Hypothalamus (tissue), 51 donors: ENCODE measurements at places on chromosomes 1 and 21.

DNA sequence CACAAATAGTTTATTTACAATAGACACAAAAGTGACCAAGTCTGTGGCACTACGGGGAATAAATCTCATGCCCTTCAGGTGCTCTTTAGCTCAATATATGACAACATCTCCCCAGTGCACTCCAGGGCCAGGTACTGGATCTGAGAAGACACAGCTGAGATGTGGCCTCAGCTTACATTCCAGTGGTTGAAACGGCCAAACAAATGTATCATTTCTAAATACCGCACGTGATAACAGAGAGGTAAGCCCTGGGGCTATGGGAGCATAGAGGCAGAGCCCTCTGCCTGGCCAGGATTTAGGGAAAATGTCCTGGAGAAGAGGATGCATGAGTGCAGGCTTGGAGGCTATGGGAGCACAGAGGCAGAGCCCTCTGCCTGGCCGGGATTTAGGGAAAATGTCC is 630.5 kb downstream of the SMYD3 start:
- no peak for DNase-seq

DNA sequence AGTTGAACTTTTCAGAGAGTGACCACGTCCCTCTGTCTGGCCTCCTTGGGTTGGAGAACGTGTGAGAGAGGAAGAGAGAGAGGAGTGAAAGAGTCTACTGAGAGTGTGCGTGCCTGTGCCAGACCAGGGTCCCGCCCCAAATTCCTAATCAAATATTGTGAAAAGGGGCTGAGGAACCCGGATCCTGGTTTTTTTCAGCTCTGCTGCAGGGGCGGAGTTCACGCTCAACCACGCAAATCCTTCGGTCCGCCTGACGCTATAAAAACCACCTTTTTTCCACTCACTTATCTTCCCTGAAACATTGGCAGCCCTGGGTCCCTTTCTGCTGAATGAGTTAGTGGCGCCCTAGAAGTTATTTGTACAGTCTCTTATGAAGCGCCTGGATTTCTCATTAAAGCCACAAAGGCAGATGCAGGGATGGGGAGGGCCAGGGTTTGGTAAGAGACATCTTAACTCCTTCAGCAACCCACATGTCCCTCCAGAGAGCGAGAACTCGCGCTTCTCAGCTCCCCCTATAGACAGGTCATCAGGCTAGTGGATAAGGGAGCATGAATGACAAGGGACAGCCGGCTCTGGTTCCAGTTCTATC is at the start of gene FMOD:
Gene FMOD (minus strand): TSS at position 86 of the 589 bp plus-strand sequence. CDS start 2,852 bp downstream, outside the sequence.
- no peak for DNase-seq

DNA sequence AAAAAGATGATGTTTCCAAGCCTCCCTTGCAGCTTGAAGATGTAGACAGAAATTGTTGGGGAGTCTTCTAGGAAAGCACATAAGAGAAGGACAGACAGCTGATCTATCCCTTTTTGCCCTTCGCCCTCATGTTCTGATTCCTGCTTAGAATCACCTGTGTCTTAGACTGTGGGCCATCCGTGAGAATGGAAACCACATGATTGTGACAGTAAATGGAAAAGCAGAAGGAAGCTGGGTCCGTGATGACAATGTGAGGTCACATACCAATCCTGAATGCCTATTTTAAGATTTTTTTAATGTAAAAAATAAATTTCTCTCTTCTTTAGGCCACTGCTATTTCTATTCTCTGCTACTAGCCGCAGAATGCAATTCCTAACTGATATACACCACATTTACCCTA is 67.7 kb upstream of the C1orf87 start:
- no peak for DNase-seq

DNA sequence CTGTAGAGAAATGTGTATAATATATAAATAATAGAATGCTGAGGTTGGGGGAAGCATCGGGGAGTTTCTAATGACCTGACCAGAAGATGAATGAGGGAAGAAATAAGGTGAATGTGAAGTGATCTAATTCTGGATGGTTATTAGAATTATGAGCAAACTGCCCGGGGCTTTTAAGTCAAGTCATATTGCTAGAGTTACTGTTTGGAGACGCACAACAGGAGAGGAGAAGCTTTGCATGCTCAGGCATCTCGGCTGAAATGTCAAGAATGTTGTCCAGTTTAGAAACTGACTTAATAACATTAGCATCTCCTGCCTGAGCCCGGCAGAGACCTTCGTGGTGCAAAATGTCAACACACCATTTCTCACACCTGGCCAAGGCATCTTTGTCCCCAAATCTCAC is 119.1 kb downstream of the RRAGC start:
- DNase-seq: no peak

DNA sequence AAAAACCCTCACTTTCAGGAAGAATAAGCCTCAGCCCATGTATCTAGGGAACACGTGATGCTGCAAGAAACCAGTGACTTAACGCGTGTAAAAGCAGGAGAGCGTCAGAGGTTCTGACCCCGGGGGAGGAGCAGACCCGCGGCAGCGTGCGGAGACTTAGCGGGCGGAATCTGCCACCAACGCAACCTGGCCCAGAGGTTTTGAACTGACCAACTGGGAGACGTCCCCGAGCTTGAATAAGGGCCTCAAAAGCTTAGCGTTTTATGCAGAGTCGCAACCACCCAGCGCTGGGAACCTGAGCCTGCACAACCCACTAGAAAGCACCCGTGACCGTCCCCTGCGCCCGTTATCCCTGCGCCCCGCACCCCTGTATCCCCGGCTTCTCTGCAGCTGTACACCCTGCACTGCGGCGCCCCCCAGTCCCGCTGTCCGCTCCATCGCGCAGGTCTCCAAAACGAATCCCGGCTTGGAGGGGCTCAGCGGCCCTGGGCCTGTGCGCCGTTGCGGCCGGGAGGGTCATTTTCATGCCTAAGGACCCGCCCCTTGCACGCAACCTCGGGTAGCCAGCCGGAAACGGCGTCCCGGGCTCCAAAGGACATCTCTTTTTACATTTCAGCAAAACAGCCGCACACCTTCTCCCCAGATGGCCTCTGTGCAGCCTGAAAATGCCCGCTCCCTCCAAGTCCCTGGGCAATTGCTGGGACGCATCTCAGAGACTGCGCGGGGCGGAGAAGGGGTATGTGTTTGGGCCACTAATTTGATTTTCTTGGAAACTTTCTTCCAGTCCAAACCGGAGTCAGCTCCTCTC is 29.4 kb upstream of the TRIM17 start:
- DNase-seq: peak; percentile 32

DNA sequence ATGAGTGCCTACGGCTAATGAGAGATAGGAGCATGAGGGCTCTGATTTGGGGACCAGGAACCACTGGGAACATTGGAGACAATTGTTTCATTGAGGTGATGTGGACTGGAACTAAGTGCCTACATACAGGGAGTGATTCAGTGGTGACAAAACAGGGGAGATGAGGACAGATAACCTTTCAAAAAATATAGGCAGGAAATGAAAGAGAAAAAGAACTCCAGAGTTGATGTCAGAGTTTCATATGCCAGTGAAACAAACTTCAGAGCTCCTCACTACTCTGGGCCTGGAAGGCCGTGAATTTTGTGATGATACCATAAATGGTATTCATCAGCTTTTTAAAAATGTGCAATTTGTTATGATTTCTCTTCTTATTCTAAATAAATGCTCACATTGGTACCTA is 39.3 kb downstream of the FASLG start:
- no peak for DNase-seq

- DNase-seq: no peak
Observed at GRCh38 chr1:154863315-154864174, 6.5 kb downstream of the KCNN3 start.

DNA sequence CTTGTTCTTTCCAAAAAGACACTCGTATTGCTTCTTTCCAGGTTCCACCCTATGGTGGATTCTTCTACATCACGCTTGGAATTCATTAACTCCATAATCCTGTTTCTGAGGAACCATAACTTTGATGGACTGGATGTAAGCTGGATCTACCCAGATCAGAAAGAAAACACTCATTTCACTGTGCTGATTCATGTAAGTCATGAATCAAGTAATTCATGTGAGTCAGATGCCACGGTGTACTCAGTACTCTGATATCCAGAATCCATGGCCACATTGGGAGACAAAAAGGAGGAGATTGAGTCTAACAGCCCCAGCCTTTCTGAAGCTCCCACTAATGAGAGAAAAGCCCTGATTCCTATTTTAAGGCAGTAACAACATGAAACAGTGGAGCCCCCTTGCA is 7.4 kb downstream of the CHI3L2 start:
- no peak for DNase-seq

DNA sequence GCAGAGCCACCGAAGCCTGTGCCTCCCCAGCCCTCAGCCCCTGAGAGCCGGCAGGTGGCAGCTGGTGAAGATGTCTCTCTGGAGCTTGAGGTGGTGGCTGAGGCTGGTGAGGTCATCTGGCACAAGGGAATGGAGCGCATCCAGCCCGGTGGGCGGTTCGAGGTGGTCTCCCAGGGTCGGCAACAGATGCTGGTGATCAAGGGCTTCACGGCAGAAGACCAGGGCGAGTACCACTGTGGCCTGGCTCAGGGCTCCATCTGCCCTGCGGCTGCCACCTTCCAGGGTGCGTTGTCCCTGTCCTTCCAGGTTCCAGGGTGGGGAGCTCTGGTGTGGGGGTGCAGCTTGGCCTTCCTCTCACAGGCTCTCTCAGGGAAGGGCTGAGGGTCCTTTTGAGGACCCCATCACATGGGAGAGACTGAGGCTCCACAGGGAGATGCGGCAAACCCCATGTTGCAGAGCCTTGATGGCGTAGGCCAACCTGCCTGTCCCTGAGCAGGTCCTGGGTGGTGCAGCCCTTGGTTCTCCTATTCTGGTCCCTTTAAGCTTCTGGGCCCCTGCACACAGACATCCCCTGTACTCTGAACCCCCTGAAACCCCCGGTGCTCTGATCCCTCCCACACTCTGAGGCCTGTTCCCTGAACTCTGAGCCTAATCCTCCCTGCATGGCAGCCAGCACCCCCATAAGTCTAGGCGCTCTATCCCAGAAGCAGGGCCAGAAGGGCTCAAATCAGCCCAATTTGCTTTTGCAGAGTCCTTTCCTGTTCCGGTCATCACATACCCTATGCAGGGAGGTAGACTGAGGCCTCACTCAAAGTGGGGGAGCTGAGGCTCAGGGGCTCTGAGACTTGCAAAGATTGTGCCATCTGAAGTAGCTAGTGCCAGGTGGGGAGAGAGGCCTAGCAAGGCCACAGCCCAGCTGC is 88.5 kb downstream of the TRIM11 start:
- DNase-seq: no peak

DNA sequence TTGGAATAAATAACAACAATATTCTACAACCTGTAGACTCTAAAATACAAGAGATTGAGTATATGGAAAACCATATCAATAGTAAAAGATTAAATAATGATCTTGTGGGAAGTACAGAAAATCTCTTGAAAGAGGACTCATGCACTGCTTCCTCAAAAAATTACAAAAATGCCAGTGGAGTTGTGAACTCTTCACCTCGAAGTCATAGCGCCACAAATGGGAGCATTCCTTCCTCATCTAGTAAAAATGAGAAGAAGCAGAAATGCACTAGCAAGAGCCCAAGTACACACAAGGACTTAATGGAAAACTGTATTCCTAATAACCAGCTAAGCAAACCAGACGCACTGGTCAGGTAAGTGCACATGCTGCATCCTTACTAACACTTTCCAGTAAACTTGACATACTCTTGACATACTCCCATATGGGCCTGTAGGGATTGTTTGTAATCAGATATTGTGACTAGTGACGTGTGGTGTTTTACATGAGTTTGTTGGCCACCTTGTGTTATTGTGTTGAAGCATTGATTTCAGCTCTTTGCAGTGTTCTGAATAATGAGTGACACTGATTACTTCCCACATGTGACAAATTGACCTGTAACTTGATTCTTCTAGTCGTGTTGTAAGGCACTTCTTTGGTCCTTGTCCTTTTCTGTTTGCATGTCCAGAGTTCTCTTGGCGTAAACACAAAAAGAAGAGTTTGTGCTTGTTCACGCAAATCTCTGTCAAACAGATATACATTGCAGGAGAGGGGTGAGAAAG is 28.0 kb downstream of the MACO1 start:
- no peak for DNase-seq

DNA sequence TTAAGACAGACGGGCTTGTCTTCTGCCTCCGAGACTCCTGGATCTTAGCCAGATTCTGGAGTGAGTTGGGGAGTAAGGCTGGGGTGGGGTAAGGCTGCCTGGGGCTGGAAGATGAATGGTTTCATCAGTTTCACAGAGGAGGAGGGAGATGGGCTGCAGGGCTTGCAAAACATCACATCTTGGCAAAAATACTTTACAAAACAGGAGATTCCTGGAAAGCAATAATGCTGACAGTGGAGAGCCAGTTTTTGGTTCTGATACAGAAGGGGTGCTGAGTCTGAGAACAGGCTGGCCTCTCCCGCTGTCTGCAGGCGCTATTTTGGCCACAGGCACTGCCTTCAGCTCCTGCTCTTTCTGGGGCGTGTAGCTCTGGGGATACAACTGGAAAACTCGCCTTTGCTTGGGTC is 83.4 kb upstream of the KCNE2 start:
- peak; percentile 5 for DNase-seq

GRCh38 chr21:41970106-41970391 is 16.2 kb upstream of the C2CD2 start:
- DNase-seq: no peak
